Esophagus muscularis mucosa (tissue), 4 donors: ENCODE measurements at places on chromosomes 2 and 18. TPM values are rescaled to one million over a fixed set of nuclear protein-coding genes. Genes with fewer than 3 reads are reported as not detected.

DNA sequence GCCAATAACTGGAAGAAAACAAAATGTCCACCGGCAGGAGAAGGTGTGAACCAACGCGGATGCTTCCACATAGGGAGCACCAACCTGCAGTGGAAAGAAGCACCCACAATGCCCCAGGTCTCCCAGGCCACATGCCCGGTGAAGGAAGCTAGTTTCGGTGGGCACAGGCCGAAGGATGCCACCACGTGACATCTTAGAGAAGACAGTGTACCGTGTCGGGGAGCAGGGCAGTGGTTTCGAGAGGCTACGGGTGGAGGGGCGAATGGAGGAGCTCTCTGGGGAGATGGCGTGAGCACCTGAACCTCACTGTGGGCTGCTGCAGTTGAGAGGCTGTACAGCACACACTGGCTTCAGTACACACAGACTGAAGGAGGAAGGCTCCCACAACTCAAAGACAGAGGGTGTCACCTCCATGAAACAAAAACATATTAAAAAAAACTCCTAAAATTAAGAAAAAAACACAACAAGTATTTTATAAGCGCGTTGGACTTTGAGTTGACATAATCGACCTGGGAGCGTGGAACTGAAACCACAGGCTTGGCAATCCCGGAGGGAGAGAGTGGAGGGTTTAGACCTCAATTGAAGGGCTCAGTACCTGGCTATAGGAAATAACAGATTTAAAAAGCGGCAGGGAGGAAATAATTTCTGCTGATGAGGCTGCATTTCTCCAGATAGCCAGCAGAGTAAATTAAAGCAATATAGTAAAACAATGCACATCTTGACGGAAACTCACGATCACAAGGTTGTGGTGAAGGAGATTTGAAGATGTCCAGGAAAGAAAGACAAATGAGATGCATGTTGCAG lies 160.1 kb downstream of the RTP5 start:
- H3K36me3 ChIP-seq = no peaks in the 10 kb centered on the region
- DNase-seq = no peak
- H3K4me1 ChIP-seq = no peaks in the 10 kb centered on the region
- no peak overlapping the region for H3K4me3 ChIP-seq
- H3K27ac ChIP-seq = no peak overlapping the region

The UGT1A4 gene
- total RNA-seq = not detected

DNA sequence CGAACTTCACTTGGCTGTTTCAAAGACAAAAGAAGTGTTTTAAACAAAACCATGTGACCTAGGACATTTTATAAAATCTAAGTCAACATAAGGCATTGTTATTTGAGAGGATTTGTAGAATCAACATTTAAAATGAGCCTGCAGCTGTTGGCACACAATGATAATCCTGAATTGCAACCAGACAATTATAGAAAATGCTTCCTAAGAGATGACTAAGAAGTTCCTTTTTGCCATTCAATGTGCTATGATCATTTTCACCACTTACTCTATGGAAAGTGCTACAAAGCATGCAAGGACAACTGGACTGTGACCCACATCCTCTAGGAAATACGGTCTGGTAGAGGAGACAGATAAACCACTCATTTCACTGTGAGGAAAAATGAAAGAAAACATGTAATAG lies 246.4 kb downstream of the CDH20 start:
- peaks cover 14% of the 10 kb centered on the region for H3K4me1 ChIP-seq
- no peaks in the 10 kb centered on the region for H3K36me3 ChIP-seq
- DNase-seq = no peak
- H3K27me3 ChIP-seq = peaks cover 10% of the 10 kb centered on the region

DNA sequence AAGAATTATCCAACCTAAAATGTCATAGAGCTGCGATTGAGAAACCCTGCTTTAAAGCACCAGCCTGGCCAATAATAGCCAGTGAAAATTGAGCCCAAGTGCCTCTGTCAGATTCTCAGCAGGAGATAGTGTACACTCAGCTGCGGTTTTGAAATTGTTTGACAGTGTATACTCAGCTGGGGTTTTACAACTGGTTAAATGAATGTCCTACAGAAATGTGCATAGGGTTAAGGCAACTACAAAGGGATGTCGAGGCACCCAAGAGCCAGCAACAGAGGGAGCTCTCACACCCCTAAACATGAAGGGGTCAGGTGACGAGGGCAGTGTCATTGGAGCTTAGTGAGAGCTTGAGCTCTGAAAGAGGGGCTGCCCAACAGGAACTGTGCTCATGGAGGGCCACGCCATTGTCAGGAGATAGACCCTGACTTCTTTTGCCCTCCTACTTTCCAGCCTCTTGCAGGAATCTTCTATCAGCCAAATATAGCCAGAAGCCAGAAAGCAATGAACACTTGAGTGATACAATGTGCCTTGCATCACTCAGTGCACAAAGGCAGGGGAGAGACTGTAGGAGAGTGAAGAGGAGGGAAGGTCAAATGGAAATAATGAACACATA lies 15.1 kb downstream of the ACTG2 start:
- H3K4me3 ChIP-seq = no peak overlapping the region
- DNase-seq = no peak
- peaks cover 27% of the 10 kb centered on the region for H3K4me1 ChIP-seq
- H3K36me3 ChIP-seq = peaks cover 58% of the 10 kb centered on the region

GRCh38 chr2:131122496-131122895 lies 17.4 kb downstream of the PLEKHB2 start:
- no peak for DNase-seq
- no peaks in the 10 kb centered on the region for H3K27me3 ChIP-seq
- H3K4me1 ChIP-seq = no peaks in the 10 kb centered on the region
- peaks cover 29% of the 10 kb centered on the region for H3K36me3 ChIP-seq
- no peak overlapping the region for H3K4me3 ChIP-seq
- no peak overlapping the region for H3K27ac ChIP-seq

The NT5DC4 gene
- not detected for total RNA-seq

GRCh38 chr18:55248495-55248894 lies 289.2 kb upstream of the CCDC68 start:
- peaks cover 26% of the 10 kb centered on the region for H3K36me3 ChIP-seq
- H3K27ac ChIP-seq = no peak overlapping the region
- no peak overlapping the region for H3K4me3 ChIP-seq
- DNase-seq = no peak

DNA sequence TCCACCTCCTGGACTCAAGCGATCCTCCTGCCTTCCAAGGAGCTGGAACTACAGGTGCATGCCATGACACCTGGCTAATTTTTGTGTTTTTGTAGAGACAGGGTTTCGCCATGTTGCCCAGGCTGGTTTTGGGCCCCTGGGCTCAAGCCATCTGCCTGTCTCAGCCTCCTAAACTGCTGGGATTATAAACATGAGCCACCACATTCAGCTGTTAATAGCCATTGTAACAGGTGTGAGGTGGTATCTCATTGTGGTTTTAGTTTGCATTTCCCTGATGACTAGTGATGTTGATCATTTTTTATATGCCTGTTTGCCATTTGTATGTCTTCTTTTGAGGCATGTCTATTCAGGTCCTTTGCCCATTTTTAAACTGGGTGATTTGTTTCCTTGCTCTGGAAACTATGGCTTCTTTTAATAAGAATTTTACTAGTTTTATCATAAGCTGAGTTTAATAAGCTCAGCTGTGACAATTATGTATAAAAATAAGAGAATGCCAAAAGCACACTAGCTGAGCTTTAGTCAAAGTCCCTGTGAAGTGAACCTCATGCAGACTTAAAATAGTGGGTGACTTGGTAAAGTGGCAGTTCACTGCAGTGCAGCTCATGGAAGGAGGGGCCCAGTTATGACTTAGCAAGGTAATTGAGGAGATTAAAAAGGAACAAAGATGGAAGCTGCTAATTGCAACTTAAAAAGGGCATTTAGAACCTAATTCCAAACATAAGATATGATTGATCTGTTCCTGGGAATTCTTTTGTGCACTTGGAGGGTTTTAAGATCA lies 465.1 kb downstream of the TGIF1 start:
- no peaks in the 10 kb centered on the region for H3K27me3 ChIP-seq
- H3K4me3 ChIP-seq = no peak overlapping the region
- peaks cover 5% of the 10 kb centered on the region for H3K4me1 ChIP-seq
- H3K27ac ChIP-seq = no peak overlapping the region

- no peaks in the 10 kb centered on the region for H3K27me3 ChIP-seq
- no peaks in the 10 kb centered on the region for H3K36me3 ChIP-seq
- no peak overlapping the region for H3K4me3 ChIP-seq
- DNase-seq = no peak
- no peak overlapping the region for H3K27ac ChIP-seq
Measured at GRCh38 chr2:230158468-230158867, 61.3 kb downstream of the SP110 start.

The LYG2 gene
- not detected for total RNA-seq

The FOXD4L1 gene
- 0.17 TPM for total RNA-seq

DNA sequence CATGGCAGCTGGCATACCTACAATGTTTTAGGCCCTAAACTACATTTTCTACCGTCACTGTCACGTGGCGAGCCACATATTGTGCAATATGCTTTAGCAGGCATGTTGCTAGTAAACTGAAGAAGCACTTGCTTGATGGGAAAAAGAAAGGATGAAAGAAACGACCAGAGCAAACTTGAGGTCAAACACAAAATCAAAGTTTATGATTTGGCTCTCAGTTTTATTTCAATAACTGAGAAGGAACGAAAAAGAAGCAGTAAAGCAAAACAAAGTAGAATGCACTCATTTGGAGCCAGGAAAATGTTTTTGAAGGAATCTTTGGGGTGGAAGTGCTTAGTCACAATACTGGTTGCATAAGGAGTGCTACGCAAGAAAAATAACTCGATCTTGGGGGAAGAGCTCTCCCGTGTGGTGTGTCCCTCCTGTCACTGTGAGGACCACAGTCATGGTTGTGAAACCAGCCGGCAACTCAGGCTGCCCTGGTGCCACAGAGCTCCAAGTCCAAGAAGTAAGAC lies 349.8 kb downstream of the RBM43 start:
- H3K27ac ChIP-seq = peak overlapping the region; percentile 56
- H3K27me3 ChIP-seq = no peaks in the 10 kb centered on the region
- H3K4me3 ChIP-seq = no peak overlapping the region
- H3K4me1 ChIP-seq = peaks cover 13% of the 10 kb centered on the region
